ENCODE measurements at places on chromosomes 6 and 20.

GRCh38 chr20:53838311-53838868 lies 232.0 kb downstream of the BCAS1 start:
- no peak for DNase-seq

DNA sequence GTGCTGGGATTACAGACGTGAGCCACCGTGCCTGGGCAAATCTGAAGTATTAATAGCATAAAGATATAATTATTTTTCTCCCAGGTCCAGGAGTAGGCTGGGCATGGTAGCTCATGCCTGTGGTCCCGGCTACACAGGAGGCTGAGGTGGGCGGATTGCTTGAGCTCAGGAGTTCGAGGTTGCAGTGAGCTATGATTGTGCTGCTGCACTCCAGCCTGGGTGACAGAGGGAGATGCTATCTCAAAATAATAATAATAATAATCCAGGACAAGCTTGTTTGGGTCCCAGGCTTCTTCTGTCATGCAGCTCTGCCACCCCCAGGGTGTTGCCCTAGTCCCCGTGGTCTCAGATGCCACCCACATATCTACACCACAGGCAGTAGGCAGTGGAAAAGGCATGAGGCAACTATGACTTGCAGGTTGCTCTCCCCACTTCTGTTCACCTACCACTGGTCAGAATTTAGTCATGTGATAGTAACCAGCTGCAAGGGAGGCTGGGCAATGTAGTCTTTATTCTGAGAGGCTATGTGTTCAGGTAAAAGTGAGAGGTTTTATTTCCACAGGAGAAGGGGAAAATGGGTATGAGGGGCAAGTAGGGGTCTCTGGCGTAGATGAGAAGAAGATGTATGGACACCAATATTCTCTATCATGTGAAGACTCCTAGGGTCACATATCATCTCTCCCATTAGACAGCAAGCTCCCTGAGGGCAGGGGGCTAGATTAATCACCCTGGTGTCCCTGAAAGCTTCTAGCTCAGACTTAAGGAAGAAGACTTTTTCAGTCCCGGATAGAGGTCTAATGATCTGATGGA lies 25.7 kb downstream of the TCF15 start:
- DNase-seq = no peak

DNA sequence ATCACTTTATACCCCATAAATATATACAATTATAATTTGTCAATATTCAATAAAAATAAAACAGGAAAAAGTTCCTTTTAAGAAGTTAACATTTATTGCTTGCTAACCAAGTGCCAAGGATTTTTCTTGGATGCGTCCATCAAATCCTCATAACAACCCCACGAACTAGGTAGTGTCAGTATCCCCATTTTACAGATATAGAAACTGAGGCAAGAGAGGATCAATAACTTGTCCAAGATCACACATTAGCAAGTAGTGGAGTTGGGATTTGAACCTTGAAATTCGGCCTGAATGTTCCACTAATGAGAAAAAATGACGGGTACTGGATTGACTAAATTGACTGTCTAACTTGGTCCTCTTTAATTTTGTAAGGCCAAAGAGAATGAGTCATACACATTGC lies 5.7 kb upstream of the L3MBTL3 start:
- no peak for DNase-seq

DNA sequence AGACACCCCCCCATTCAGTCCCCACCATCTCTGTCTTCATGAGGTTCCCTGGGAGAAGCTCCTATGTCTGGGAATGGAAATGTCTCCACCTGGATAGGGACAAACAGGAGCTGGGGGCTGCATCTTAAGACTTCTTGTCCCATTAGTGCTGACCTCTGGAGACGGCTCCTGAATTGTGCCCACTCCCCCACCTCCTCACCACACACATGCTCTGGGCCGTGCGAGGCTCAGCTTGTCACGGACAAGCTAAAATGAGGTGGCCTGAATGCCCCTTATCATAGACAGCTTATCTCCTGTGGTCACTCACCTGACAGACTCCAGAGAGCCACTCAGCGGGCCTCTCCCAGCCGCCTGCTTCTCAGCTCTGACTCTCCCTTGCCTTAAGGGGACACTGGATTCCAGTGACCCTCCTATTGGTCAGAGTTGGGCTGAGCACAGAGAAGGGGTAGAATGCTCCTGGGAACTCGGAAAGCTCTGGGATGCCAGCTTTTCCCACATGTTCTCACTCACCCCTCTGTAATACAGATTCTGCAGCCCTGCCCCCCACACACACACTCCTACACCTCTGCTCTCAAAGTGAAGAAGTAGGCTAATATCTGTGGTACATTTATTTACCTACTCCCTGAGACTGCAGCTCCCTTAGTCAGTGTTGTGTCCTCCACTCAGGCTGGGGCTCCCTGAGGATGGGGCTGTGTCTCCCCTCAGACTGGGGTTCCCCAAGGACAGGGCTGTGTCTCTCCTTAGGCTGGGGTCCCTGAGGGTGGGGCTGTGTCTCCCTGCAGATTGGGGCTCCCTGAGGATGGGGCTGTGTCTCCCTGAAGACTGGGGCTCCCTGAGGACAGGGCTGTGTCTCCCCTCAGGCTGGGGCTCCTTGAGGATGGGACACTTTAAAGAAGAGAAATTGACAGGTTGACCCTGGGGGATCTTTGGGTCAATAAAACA lies 167.5 kb downstream of the VEGFA start:
- no peak for DNase-seq

DNA sequence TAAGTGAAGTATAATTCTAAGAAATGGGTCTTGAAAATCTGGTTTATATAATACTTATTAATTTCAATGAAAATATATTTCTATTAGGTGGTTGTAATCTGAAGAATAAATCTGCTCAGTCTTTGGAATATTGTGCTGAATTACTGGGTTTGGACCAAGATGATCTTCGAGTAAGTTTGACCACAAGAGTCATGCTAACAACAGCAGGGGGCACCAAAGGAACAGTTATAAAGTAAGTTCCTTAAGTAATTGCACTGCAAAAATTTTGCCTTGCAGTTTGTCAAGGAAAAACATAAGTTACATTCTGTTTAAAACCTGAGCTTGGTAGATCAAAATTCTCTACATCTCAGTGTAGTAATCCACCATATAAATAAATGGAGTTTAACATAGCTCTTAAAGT lies 106.0 kb downstream of the MYO6 start:
- DNase-seq = no peak

DNA sequence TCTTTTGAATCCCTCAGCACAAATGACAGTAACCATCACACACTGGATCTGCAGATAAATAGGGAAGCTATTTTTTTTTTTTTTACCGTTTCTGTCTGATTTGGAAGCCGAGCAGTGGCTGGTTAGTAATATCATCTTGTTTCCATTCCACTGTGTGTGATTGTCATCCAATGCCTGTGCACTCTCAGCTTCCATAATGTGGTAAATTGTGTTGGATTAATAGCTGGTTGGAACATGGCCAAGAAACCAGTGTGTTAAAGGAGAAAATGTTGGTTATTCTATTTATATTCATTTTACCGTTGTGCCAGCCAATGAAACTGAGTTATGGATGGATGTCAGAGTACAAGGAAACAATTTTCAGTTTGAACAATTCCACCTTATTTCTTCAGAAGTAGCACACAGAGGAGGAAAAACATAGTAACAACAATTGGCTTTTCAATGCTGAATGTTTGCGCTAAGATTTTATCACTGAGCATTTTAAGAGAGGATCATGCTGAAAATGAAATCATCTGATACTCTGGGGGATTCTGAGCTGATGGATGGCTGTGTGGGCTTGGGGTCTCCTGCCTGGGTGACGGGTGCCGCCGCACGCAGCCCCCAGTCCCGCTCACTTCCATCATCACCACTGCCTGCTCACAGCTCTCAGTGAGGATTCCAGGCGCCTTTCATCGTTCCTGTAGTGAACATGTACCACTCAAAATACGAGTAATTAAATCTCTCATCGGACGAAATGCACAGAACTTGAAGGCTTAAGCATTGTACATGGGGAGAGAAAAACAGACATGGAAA lies 40.7 kb upstream of the EXOC2 start:
- no peak for DNase-seq

DNA sequence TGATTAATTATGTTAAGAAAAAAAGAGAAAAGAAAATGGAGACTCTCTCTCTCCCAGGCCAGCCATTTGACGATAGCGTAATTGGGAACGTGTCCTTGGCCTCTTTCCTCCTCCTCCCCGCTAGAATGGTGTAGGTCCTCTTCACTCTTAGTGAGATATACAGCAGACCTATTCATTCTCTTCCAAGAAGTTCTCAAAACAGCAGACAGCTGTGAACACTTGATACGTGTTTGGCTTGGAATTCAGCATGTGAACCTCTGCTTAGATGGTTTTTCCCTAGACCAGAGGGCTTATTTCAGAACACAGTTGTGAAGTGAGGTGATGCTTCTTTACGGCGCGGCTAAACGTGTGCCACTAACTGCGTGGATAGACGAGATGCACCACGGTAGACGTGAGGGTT lies 32.6 kb upstream of the TULP4 start:
- no peak for DNase-seq

DNA sequence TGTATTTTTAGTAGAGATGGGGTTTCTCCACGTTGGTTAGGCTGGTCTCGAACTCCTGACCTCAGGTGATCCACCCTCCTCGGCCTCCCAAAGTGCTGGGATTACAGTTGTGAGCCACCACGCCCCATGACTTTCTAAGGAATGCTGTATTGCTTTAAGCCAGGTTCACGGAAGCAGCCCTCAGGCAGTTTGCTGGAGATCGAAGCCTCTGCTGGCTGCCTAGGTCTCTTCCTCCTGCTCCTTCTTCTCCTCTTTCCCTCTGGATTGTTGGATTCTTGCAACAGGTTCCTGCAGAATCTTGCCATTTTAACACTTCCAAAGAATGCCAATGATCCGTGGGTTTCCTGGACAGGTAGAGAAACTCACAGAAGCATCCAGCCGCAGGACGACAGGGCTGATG lies 29.3 kb upstream of the B4GALT5 start:
- no peak for DNase-seq

DNA sequence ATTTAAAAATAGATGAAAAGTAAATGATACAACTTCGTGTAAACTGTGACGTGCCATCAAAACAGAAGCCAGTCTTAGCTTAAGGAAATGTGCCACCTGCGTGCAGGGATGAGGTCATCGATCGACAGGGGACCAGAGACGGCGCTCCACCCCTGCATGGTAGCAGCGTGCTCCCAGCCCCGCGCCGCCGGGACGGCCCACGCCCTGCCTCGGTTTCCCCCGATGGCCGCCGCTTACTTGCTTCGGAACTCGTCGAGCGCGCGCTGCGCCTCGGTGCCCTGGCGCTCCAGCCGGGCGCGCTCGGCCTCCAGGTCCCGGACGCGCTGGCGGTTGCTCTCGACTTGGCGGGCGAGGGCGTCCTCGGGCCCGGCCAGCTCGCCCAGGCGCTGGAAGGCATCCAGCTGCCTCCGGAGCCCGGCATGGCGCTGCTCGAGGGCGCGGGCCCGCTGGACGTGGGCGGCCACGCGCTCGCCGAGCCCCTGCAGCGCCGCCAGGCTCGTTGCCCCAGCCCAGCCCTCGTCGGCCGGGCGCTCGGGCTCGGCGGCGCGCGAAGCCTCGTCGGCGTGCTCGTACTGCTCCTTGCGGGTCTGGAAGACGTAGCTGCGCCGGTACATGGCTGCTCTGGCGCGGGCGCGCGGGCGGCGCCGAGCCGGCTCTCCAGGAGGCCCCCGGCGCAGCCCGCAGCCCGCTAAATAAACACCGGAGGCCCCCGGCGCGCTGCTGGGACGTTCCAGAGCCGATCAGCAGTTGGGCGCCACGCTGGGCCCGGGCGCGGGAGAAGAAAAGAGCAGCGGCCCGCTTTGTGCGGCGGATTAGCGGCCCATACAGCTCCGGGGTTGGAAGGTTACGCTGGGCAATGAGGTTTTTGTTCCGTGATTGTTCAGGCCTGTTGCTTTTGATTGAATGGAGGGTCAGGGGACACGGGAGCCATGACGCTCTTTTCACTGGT lies at the start of gene BFSP1:
TSS of gene BFSP1 (minus strand) at position 664 of the 949 bp plus-strand sequence. CDS start at position 614, 50 bp downstream.
- no peak for DNase-seq

DNA sequence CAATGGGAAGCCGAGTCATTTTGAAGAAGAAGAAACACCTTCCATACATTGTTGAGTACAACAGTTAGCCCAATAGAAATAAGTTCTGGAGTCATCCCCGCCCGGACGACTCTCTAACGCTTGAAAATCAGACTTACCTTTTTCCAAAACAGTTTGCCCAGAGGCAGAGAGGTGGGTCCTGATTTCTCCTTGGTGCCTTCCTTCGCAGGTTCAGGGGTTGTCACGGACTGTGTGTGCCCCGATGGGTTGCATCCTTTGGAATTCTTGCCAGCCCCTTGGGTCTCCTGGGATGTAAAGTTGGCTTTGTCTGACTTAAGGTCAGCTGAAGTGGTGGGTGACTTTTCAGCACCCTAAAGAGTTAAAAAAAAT lies 85.3 kb downstream of the BCAS1 start:
- no peak for DNase-seq

- DNase-seq = no peak
Observed at GRCh38 chr6:145839653-145840052, 25.1 kb upstream of the FBXO30 start.

- no peak for DNase-seq
Observed at GRCh38 chr20:49687595-49688567, 25.8 kb downstream of the B4GALT5 start.

GRCh38 chr20:1689721-1690120 lies 32.1 kb upstream of the SIRPG start:
- no peak for DNase-seq

DNA sequence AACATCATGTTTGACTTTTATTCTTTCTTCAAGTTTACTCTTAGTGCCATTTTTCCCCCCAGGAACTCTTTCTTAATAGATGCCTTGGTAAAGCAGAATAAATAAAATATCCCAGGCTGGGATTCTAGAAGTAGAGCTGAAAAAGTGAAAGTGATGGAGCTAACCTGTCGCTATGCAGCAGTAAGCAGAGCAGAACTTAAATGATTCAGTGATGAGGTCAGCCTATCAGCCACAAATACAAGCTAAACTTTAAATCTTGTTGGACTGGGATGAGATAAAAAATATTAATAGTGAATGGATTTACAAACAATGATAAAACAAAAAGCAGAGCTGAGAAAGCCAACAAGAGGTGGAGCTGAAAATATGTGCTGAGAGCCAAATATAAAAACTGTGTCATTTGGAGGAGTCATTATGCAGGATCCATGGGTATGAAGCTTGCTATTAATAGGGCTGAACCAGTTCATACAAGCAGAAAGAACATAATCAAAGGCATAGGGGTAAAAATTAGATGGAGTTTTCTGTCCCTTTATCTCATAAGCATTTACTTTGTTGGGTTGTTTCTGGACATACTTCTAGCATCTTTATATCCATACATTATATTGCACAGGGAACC lies 877.8 kb downstream of the EPHA7 start:
- no peak for DNase-seq

- no peak for DNase-seq
Observed at GRCh38 chr6:69129046-69129445, 494.0 kb downstream of the ADGRB3 start.

DNA sequence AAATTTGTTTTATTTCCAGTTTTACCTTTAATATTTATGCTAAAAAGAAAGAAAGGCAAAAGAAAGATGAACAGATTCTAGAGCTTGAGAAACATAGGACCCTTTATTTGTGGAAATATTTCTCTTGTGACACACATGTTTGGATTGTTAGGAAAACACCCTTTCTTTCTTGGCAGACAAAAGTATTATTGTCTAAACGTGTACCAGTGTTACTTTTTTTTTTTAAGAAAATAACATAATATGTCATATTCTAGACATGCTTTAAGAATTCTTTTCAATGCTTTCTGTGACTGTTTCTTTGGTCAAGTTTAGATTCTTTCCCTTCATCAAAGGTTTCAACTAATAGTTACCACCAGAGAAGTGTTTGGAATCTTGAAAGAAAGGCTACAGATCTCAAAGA lies 183.4 kb upstream of the CNR1 start:
- no peak for DNase-seq

GRCh38 chr6:24798740-24799540 lies at the start of gene ARMH2:
Gene ARMH2 (minus strand): TSS chr6:24798917. CDS start chr6:24798857, 60 bp downstream.
- no peak for DNase-seq

- no peak for DNase-seq
Observed at GRCh38 chr6:73951183-73951582, 255.2 kb downstream of the CD109 start.

- DNase-seq = no peak
Observed at GRCh38 chr6:140208286-140208685, 833.8 kb upstream of the CITED2 start.

Data from hypothalamus (tissue), 51 donors.